ENCODE measurements at places on chromosomes 7 and 10.

DNA sequence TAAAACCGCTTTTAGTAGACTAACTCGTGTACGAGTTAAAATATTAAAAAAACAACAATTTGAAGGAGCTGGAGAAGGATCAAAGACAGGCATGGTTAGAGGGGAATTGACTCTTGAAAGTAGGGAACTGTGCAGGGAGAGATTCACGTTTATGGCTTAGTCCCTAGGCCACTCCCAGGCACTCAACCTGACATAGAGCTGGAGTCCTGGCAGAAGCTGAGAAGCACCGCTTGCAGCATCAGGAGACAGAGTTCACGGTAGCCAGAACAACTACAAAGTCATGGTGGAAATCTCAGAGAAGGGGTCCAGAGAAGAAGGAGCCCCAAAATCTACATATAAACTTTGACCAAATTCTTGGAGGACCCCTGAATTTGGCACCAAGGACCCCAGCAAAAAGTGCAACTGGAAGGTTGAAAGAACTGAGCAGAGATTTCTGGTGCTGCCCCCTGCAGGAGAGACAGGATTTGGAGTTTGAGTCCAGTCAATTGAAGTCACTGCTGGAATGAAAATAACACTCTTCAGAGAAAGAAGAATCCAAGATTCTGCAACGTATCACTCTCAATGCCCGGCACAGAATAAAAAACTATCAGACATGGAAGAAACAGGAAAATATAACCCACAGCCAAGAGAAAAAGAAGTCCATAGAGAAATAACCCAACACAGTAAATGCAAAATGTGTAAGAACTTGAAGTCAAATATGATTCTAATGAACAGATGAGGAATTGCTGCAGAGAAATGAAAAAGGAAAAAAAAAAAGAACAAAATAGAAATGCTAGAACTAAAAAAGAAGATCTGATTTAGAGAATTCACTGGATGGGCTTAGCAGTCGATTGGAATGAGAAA, 493.3 kb upstream of the PODXL start:
- peak; percentile 57 for DNase-seq

- DNase-seq: no peak
Measured at GRCh38 chr10:37489658-37490003, 364.2 kb downstream of the ANKRD30A start.

GRCh38 chr10:71143170-71143569, 69.2 kb upstream of the UNC5B start:
- no peak for DNase-seq

GRCh38 chr7:4065190-4065589, 616.9 kb upstream of the FOXK1 start:
- no peak for DNase-seq

- peak; percentile 57 for DNase-seq
Measured at GRCh38 chr10:62183442-62183841, 85.2 kb downstream of the RTKN2 start.

- DNase-seq: no peak
Measured at GRCh38 chr7:48094861-48095293, 5.8 kb downstream of the UPP1 start.

- no peak for DNase-seq
Measured at GRCh38 chr10:125683063-125683462, at the start of gene TEX36. TSS of gene TEX36 (minus strand) at chr10:125683163. CDS start at chr10:125682989, 174 bp downstream.

- no peak for DNase-seq
Measured at GRCh38 chr10:91210014-91210413, 10.4 kb upstream of the PCGF5 start.

DNA sequence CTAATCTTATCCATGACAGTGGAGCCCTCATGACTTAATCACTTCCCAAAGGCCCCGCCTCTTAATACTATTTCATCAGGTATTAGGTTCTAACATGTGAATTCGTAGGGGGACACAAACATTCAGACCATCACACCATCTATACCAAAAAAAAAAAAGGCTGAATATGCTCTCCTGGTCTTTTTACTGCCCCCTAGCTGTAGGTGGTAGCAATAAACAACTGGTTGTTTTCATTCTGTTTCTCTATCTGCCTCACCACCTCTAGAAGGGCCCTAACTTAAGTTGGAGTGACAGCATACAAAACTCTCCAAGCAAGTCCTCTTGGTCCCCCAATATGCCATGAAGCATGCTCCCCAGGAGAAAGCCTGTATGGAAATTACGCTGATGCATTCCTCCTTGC, 94.1 kb downstream of the GRM8 start:
- no peak for DNase-seq

DNA sequence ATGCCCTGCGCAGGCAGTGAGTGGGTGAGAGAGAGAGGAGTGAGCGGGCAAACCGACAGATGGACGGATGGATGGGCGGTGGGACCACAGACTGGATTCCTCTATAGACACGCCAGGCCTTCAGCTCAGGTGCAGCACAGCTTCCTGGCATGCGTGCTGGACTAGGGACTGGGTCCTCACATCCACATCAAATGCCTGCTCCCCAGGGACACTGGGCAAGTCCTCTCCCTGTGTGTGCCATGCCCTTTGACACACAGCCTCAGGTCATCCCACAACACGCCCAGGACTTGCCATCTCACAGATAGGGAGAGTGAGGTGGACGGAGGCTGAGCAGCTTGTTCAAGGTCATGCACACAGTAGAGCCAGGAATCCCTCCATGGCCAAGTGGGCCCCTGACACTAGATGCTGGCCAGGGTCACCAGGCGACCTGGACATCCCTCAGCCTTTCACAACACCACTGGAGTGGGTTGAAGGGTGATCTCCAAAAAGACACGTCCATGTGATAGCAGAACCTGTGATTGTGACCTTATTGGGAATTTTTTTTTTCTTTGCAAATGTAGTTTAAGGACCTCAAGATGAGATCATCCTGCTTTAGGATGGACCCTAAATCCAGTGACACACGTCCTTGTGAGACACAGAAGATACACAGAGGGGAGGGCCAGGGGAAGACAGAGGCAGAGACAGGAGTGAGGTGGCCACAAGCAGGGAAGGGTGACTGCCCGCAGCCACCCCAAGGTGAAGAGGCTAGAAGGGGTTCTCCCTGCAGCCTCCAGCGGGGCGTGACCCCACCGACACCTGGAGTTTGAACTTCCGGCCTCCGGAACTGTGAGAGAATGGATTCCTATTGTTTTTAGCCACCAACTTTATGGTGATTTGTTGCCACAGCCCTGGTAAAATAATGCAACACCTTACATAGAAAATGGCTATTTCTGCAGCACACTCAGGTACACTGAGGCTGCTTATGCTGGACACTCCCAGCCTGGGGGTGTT, 155.0 kb upstream of the CHST15 start:
- DNase-seq: no peak

Data from activated naive CD4-positive, alpha-beta T cell treated with anti-CD3 and anti-CD28 coated beads, Interleukin-2, amount 10 ng/mL, durations not matched to agents 7 days and 5 days (primary cell).